ENCODE measurements at places on chromosomes 2 and 18.

DNA sequence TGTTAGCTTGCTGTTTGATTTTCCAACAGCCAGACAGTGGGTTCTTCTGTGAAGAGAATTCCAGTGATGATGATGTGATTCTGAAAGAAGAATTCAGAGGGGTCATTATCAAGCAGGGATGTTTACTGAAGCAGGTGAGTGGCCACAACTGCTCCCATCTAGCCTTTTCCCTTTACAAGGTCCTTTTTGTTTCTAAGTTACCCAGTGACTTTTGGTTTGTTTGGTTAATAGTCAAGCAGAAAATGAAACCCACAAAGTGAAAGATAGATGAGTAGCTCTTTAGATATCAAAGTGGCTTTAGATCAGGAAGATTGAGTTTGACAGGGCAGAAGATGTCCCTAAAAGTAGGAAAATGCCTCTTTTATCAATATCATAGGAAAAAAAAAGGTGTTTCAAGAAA is 23.3 kb downstream of the PLEK start:
- no peak for DNase-seq

DNA sequence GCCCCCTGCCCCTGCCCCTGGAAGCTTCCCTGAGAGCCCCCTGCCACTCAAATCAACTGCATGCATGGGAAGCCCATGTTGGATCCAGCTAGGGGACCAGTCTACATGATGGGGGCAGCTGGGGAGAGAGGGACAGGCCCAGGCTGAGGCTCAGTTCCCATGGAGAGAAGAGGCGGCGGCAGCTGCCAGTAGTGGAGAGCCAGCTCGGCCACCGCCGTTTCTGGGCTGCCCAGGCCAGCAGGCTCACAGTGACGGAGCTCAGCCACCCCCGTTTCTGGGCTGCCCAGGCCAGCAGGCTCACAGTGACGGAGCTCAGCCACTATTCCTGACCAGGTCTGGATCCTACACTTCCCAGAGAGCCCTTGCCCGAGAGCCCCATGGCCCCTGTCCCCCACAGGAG is 3.6 kb downstream of the MAB21L4 start:
- DNase-seq: no peak

- DNase-seq: no peak
Measured at GRCh38 chr2:122800781-122801180, 1045.3 kb downstream of the TSN start.

- no peak for DNase-seq
Measured at GRCh38 chr2:40403233-40403836, 48.6 kb downstream of the SLC8A1 start.

DNA sequence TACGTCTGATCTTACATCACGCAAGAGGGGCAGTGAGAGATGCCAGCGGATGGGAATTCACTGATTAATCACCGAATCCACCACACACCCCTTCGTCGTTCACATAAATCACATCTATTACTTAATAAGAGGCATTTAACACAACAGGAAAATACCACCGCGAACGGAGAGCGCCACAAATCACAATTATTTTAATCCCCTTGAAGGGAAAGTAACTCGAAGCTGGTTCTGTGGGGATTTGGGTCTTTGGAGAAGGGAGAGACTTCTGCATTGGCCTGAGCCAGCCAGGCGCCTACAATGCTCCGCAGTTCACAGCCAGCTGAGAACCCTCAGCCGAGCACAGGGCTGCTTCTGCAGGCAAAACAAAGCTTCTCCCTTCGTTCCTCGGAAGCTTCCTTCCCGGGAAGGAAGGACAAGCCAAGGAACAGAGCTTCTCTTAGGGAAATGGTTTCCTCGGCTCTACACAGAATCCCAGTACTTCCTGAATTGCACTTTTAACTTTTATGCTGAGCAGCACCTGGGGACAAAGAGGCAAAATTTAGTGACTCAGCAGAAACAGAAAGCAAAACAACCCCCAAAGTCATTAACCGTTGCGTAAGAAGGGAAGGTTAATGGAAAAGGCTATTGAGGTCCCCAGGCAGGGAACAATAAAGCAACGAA is at the start of gene LRP1B:
Gene LRP1B (minus strand): TSS at position 7 of the 660 bp plus-strand sequence. CDS start 287 bp downstream, outside the sequence.
- DNase-seq: no peak

Data from amniotic stem cell (primary cell).